ENCODE measurements at places on chromosomes 6 and 20.

GRCh38 chr6:47371870-47372255, 62.2 kb upstream of the TNFRSF21 start:
- no peak for DNase-seq

GRCh38 chr6:57432919-57433684, 115.7 kb downstream of the PRIM2 start:
- no peak for DNase-seq

GRCh38 chr6:87274660-87275274, 47.6 kb upstream of the SMIM8 start:
- DNase-seq: no peak

DNA sequence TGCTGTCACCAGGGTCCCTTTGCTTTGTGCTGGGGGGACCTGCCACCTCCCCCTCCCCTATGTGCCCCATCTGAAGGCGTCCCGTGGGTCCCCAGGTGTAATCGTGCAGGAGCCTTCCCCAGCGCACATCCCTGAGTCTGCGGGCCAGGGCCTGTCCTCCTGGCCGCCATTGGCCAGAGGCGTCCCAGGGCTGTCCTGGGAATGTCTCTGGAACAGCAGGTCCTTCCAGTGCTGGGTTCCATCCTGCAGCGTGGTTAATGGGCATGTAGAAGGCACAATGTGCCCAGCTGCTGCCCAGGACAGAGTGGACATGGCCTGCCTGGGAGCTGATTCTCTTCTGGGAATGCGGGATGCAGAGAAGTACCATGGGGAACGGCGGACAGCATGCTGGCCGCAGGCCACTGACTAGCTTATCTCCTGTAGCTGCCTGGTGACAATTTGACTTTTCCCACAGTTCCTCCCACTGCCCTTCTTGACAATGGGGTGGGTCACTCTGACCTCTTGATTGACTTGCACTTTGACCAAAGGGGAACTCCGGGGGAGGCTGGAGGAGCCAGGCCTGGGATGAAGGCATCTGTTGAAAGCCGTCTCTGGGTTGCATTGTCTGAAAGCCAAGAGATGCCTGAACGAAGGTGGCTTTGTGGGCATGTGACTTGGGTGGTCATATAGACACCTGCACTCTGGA, 64.0 kb downstream of the CTCFL start:
- no peak for DNase-seq

- DNase-seq: no peak
Observed at GRCh38 chr6:73455865-73456629, 4.0 kb upstream of the CGAS start.

- DNase-seq: no peak
Observed at GRCh38 chr6:36195471-36196112, 952 bp upstream of the BRPF3 start.

DNA sequence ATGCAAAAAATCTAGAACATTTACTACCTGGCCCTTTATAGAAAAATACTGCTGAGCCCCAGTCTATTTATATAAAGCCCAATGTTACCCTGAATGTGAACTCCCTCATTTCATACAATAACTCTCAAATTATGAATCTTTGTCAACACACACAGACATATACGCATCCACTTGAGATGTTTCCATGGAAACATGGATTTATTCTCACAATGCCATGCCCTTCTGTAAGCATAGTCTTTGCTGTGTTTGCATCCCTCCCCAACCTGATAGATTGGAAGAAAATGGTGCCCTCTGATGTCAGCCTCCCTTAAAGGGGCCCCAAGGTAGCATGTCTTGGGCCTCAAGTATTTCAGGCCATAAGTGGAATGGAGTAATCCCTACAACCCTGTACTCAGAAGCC, 573.1 kb downstream of the KIF16B start:
- DNase-seq: no peak

GRCh38 chr6:111441678-111442243, 41.3 kb downstream of the REV3L start:
- DNase-seq: no peak

- no peak for DNase-seq
Observed at GRCh38 chr6:121393731-121394505, 41.5 kb upstream of the GJA1 start.

DNA sequence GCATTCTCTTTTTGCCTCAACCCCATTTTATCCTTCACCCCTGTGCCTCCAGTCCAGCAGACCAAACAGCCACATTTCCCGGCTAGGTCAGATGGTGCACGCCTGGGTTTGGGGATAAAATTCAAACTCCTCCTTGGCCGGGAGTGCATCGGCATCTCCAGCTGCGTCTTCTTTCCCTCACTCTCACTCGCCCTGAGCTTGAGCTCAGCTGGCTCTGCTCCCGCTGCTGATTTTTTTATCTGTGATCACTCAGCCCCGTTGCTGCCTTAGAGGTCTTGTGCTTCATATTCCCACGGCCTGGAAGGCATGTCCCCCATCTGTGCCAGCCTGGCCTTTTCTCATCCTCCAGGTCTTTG, 6.8 kb upstream of the EZR start:
- DNase-seq: no peak

GRCh38 chr20:47868744-47869143, 83.5 kb upstream of the SULF2 start:
- DNase-seq: no peak

DNA sequence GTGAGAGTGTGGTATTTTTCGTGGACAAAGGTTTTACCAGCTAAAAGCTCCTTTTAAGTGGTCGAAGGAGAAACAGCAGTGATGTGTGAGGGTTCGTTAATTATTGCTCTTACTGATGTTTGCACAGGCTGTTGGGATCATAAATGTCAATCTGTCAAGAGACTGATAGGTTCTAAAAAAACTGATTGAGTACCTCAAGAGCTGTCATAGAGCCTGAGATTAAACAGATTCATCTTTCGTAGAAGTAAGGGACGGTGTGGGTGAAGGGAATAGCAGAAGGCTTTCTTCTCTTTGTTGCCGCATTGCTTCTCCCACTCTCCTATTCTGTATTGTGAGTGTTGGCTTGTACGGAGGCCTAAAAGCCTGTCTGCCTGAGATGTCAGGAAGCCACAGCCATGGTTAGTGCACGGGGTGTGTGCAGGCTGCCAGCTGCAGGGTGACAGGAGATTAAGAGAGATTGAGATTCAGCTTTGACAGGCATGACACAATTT, 291.0 kb downstream of the ZFAND3 start:
- DNase-seq: no peak

DNA sequence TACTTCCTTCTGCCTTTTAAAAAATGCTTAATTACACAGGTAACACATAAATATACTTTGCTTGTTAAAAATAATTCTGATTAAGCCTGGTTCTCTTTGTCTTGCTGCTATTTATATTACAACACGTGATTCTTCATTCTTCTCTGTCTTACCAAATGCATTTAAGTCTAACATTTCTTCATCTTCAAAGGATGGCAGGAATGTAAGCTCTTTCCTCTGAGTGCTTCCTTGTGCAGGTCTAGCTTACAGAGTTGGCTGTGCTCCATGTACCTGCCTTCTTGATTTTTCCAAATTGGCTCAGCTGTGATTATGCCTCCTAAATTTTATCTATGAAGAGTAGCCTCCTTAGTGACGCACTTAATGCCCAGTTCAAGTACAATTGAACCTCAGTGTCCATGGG, 44.4 kb downstream of the RNF144B start:
- no peak for DNase-seq

DNA sequence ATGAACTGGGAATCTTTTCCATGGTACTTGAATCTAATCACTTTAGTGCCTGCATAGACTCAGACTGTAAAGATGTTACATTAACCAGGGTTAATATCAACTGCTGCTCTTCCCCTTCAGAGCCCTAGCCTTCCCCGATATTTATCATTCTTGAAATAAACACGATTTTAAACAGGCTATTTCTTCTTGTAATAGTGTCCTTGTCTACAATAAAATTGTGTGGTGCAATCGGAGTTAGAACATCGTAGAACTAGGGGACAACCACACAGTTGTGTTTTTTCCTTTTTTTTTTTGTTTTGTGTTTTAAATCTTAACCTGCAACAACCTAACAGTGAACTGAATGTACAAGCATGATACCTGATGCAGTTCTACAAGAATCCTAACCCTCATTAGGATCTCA, 4.5 kb downstream of the GJA1 start:
- DNase-seq: no peak

DNA sequence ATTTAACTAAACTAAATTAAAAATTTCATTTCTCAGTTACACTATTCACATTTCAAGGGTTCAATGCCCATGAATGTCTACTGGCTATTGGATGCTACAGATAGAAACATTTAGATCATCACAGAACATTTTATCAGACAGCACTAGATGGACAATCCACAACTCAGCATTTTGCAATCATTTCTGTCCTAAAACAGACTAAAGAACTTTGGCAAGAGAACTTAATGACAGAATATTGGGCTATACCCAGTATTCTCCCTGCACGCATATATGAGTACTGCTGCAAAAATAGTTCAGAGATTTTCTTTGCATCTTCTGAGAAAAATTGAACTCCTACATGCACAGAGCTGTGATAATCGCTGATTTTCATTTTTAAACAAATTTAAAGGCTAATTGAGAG, 36.1 kb upstream of the FBXO30 start:
- DNase-seq: no peak

- no peak for DNase-seq
Observed at GRCh38 chr6:131116755-131117360, 18.4 kb upstream of the AKAP7 start.

GRCh38 chr6:100372326-100373091, 92.2 kb downstream of the SIM1 start:
- DNase-seq: no peak

GRCh38 chr6:52522151-52522626, 54.7 kb downstream of the TRAM2 start:
- no peak for DNase-seq

DNA sequence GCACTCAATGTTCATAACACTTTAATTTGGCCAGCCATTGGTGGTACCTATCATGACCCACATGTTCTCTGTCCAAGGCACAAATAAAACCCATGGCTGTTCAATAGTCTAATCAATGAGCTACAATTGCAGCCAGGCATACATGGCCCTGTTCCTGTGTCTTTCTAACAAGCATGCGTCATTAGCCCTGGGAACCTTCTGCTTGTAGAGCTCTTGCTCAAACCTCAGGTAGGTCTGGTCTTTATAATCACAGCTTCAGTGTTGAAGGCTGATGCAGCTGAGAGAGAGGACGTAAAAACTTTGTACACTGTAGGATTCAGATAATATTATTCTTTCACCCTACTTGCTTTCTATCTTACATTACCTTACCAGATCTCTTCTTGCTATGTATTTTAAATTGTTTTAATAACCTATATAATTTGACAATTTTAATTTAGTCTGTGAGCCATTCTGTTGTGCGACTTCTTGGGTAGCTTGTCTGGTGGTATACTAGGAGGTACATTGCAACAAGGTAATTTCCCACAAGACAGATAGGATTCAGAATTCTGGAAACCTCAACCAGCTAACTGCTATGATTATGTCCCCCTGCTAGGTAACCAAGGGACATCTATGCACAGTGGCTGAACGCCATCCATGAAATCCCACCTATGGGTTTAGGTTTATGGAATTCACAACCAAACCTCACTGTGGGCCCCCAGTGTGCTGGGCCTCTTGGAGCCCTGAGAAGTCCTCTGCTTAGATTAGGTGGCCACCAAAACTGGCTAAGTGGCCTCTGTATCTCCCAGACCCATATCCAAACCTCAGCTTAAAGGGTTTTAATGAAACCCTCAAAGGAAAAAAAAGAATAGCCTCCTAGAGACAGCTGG, 55.4 kb upstream of the RIPOR2 start:
- DNase-seq: no peak

DNA sequence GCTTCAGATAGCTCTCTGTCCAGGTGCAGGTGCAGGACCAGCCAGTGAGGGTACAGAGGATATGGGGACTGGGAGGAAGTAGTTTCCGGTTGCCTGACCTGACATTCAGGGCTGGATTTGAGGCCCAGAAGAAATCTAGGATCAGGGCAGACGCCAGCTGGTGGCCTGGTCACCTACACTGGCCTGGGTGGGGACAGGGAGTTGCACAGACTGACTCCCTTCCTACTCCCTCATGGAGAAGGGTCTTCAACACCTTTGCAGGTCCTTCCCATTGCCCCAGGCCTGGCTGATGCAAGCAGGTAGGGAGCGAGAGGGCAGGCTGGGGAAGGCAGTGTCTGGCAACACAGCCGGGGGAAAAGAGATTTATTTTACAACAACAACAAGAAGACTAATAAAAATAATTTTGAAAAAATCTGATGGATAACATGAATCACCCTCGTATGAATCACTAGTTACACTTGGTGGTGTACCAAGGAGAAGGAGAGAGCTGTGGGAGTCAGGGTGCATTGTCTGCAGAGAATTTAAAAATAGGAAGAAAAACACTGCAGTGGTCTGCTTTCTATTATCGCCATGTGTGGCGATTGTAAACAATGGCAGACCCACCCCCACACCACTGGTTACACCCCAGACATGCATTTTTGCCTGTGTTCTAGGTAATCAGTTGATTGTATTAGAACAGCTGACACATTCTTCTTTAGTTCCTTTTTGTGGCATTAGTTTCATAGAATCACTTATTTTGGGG, 62.3 kb upstream of the SNX9 start:
- no peak for DNase-seq

DNA sequence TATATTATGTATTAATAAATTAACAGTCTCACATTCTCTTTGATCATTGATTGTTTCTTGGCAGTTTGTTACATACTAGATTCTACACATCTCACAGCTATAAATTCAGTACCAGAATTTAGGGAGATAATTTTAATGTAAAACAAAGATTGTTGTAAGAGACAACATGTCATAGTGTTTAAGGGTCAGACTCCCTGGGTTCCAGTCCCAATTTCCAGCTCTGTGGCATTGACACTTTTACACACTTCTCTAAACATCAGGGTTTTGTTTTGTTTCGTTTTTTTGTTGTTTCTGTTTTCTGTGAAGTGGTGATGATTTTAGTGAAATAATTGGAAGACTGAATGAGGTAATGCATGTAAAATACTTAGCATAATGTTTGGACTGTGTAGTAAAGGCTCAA, 19.9 kb downstream of the ADGRB3 start:
- DNase-seq: no peak

GRCh38 chr6:53244958-53245357, 96.3 kb upstream of the GCM1 start:
- DNase-seq: no peak

- DNase-seq: no peak
Observed at GRCh38 chr6:143298071-143298470, 152.4 kb downstream of the ADAT2 start.

- DNase-seq: no peak
Observed at GRCh38 chr20:63360850-63361518, at the start of gene CHRNA4. Gene CHRNA4 (minus strand): TSS chr20:63361349. CDS start chr20:63361165, 184 bp downstream.

GRCh38 chr6:165204807-165205545, 104.4 kb downstream of the C6orf118 start:
- no peak for DNase-seq

DNA sequence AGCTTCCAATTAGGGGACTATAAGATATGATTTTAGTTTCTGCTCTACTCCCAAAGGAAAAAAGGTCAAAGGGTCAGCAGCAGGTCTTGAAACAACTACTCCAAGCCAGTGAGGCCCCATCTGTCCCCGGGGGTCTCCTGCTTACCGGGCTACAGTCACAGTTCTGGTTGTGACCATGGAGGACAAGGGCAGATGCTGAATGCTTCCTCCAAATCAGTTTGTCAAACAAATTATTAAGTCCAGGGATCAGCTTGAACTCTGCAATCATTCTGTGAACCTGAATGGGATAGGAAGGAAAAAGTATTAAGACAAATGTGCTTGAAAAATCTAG, 60.2 kb downstream of the MYH7B start:
- DNase-seq: no peak

GRCh38 chr6:140660295-140660694, 1285.8 kb upstream of the CITED2 start:
- no peak for DNase-seq

Data from cerebellar nuclear complex (tissue), 1 donor.